ENCODE measurements at places on chromosomes 12 and 14.
A peak's percentile ranks its signal among the peaks of the same experiment; 100 is the strongest.

DNA sequence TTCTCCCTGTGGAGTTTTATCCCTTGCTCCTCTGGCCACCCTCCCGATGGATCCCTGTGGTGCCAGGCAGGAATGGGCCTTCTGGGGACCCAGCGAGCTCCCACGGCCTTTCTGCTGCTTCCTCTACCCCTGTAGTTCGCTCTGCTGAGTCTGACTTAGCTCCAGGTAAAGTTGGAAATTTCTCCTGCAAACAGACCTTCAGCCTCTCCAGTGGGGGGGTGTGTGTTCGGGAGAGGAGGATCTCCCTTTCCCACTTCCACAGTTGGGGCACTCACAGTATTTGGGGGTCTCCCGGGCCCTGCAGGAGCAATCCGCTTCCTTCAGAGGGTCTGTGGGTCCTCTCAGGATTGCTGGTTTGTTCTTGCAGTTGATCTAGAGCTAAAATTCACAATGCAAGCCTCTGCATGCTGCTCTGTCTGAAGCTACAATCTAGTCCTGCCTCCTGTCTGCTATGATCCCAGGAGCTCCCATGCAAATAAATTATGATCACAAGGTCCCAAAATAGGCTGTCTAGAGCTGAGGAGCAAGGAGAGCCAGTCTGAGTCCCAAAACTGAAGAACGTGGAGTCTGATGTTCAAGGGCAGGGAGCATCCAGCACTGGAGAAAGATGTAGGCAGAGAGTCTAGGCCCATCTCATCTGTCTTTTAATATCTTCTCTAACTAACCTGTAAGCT is 18.3 kb downstream of the MTRFR start:
- ATAC-seq: no peak

DNA sequence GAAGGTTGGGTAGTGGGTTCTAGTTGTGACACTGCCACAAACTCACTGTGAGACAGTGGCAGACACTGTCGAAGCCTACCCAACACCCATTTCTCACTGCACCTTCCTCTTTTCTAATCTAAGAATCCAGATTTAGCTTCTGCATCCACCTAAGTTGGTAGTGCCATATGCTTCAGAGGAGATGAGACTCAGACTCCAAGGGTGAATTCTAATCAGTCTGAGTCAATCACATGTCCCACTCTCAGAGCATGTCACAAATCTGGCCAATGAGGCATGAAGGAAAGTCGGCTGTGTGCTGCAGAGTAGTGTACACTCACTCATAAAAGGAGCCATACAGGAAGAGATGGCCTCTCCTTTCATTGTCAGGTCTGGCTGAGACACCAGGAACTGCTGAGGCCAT is 102.1 kb upstream of the RAP1B start:
- ATAC-seq: no peak

DNA sequence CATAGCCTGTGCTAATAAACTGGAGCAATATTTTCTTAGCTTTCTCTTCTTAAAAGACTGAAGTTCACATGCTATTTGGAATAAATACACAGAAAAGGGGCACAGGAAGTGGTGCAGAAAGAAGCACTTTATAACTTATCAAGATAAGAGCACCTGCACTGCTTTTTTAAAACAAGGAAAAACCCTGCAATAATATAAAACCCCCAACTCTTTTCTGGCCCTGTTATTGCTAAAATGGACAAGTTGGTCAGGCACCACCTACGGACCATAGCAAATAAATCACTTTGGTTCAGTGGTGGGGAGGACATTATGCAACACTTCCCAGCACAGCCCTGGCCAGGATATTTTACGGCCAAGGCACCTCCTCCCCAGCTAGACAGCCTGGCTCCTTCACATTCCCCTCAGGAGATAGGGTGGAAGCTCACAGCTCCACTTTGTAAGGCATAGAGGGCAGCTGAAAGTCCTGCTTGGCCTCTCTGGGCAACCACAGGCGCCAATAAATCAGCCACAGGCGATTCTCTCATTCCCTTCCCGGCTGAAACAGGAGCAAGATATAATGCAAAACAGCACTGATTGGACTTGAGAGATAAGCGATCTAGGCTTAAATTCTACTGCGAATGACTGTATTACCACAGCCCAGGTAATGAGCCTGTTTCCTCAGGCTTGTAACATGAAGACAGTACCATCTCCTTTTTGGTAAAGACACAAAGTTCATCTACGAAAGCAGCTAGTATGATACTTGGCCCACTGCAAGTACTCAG is 2.0 kb downstream of the ZBTB25 start:
- ATAC-seq: peak; percentile 13

- no peak for ATAC-seq
Observed at GRCh38 chr14:76023757-76024156, 38.2 kb downstream of the IFT43 start.

- no peak for ATAC-seq
Observed at GRCh38 chr14:47485421-47485820, 190.0 kb downstream of the MDGA2 start.

GRCh38 chr14:64786296-64787149 is 82.3 kb downstream of the PLEKHG3 start:
- peak; percentile 14 for ATAC-seq

DNA sequence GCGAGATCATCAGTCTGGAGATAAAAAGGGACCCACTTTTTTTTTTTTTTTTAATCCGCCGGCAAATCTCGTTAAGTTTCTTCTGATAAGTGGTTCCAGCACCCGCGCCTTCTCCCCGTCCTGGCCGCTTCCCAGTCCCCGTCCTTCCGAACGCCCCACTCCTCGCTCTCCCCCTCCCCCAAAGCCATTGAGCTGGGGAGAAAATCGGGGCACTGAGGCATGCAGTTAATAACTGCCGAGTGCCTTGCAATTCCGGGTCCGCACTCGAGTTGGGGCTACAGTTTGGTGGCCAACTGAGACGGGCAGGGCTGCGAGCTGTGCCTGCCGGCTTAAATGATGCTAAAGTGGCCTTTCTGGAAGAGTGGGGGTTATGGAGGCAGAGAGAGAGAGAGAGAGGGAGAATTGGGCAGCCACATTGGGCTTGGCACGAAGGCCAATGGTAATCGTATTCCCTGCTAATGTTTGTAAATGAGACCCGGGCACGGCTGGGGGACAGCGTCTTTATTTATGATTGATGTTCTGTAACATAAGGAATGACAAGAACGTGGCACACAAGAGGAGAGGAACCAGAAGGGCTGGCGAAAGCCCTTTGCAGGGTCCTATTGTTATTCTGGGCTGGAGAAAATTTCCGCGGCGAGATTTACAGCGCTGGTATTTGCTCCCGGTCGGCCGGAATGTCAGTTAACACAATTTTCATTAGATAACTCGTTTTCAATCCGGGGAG is 115.4 kb upstream of the MYL2 start:
- peak; percentile 20 for ATAC-seq

DNA sequence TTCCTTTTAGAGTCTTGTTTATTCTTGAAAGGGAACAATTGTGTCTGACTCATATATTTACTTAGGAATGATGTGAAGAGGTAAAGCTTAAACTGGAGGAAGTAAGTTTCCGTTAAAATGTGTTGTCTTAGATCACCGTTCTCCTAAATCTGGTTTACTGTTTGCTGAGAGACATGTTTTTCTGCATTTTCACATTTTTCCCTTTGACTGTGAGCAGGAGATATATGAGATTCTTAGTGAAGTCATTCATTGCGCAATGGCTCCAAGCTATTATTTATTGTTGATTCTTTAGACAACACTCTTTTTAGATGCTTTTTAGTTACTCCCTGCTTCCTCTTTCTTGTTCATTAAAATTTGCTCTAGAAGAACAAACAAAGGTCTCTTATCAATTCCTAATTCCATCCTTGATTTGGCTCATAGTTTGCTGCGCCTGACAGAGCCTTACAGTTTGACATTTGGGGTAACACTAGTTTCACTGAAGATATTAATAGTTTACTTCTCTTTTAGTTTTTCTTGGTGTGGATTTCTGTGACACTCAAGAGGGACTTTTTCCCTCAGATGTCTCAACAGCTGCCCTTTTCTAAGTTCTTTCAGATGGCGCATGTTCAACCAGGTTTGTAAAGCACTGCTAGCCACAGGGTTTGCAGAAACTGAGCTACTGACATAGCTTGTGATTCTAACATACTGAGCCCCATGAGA is 11.4 kb downstream of the CLECL1 start:
- no peak for ATAC-seq

DNA sequence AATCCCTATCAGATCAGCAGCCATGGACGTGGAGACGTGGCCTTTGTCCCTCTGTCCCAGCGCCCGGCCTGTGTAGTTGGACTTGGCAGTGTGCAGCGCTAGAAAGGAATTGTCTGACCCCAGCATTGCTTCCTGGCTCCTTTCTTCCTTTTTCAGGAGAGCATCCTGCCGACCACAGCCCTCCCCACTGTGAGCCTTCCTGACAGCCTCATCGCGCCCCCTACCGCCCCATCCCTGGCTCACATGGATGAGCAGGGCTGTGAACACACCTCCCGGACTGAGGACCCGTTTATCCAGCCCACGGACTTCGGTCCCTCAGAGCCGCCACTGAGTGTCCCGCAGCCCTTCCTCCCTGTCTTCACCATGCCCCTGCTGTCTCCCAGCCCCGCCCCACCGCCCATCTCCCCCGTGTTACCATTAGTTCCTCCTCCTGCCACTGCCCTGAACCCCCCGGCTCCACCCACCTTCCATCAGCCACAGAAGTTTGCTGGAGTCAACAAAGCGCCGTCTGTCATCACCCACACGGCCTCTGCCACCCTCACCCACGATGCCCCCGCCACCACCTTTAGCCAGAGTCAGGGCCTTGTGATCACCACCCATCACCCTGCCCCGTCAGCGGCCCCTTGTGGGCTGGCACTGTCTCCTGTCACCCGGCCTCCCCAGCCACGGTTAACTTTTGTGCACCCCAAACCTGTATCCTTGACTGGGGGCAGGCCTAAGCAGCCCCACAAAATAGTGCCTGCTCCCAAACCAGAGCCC is 40.6 kb downstream of the IL31 start:
- ATAC-seq: no peak

DNA sequence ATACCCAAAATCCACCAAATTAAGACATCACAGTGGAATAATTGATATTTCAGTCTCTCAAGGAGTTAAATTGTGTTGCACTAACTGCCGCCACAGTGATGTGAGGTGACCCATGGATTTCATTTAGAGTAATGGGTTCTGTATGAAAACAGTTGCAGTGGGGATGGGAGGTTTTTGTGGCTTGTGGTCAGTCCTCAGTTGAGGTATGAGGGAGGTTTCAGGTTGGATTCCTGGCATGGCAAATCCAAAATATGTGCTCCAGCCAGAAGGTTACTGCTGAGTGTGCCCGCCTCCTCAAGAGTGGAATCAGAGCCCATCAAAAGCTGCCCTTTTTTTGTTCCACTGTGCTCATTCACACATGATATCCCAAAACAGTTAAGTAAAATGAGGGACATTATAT is 487.1 kb downstream of the EGLN3 start:
- ATAC-seq: no peak

- ATAC-seq: peak; percentile 22
Observed at GRCh38 chr12:130719263-130719859, 3.3 kb upstream of the RIMBP2 start.

- no peak for ATAC-seq
Observed at GRCh38 chr12:121453629-121454028, 53.7 kb downstream of the RNF34 start.

- no peak for ATAC-seq
Observed at GRCh38 chr12:4947253-4947652, 37.5 kb downstream of the KCNA1 start.

DNA sequence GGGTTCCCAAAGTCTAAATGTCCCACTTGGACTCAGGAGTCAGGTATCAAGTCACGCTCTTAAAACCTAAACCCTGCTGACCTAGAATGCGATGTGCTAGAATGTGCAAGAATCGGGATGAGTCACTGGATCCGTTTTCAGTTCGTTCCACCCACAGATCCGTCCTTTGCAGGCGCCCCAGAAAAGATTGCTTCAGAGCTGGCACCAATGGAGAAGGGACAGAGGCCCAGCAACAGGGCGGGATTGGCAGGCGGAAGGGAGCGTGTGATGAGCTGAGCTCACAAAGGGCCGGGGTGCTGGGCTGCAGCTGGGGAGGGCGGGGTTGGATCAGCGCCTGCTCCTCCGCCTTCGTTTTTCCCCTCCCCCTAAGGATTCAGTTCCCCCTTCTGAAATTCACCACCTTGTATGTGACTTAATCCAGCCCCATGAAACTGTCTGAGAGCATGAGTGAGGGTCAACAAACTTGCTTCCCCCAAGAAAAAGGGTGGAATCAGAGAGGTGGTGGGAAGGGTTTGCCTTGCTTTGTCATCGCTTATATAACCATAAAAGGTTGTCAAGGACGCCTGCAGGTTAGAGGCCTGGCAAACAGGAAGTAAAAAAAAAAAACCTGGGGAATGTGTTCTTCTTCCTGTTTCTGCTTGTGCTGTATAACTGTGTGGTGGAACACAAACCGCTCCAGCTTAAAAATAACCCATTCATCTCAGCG is 2.8 kb upstream of the UBC start:
- ATAC-seq: peak; percentile 86

- no peak for ATAC-seq
Observed at GRCh38 chr12:108326254-108326750, 12.8 kb downstream of the CMKLR1 start.

GRCh38 chr14:32826404-32827082 is 112.1 kb upstream of the NPAS3 start:
- peak; percentile 65 for ATAC-seq

DNA sequence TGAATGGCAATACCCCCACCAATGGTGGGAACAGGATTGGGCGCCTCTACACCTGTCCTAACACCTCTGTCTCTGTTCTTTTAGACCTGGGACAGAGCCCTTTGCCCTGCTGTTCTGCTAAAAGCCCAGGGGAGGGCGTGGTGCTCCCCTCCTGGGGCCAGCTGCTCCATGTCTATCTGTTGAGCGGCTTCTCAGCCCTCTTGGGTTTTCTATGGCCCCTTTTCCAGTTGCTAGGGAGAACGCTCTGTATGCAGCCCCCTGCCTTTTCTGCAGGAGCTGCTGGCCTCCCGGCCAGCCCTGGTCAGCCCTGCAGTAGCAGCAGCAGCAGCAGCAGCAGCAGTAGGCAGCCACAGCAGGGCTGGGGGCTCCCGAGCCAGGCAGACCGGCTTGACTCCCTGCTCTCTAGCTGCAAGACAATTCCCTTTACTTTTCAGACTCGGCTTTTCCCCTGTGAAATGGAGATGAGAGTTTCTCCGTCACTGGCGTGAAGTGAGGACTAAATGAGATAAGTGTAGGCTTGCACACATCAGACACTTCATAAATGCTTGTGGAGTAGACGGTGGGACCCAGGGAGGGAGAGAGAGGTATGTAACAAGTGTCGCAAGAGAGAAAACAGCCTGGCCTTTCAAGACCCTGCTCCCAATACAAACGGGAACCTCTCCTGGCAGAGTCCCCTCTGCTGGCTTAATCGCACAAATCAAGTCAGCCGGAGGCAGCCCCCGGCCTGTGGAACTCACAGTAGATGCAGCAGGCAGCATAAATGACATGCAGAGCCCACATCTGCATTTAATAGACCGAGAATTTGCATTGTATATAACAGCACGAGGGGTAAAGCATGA is 1.0 kb downstream of the RTL1 start:
- no peak for ATAC-seq

- ATAC-seq: no peak
Observed at GRCh38 chr12:56162468-56163290, 4.5 kb downstream of the MYL6 start.

DNA sequence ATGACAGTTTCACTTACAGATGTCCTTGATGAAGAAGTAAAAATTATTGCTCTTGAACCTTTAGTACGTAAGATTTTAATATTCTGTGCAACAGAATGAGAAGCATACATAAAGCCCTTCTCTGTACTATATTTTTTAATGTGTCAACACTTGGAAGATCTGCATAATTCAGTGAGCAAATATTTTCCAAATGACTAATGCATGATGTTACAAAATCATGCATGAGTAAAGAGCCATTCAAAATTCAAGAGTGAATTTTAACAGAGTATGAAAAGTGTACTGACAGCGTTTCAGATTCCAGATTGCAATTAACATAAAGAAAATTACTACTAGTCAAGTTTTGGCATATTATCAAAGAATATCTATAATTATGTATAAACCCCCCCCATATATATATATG is 101.4 kb upstream of the BBS10 start:
- peak; percentile 40 for ATAC-seq

Measured in SK-N-SH treated with all-trans-retinoic acid at 6 μM for 48 hours (cell line).